ENCODE measurements at places on chromosomes 1 and 21. TPM values are rescaled to one million over a fixed set of nuclear protein-coding genes. Genes with fewer than 3 reads are reported as not detected.

Gene TNFSF4
- 2.2 TPM for polyA plus RNA-seq

Gene TDRD5
- 0.31 TPM for polyA plus RNA-seq

Gene GRIK1
- polyA plus RNA-seq, result 0.69 TPM

Gene NUAK2
- 8.4 TPM for polyA plus RNA-seq

Gene DPYD
- polyA plus RNA-seq, result 24.5 TPM

Gene HOOK1
- polyA plus RNA-seq, result 29.8 TPM

Gene LINGO4
- polyA plus RNA-seq, result not detected

Gene LCE2C
- polyA plus RNA-seq, result not detected

Gene C8B
- 0.17 TPM for polyA plus RNA-seq

Gene EDARADD
- 4.2 TPM for polyA plus RNA-seq

Gene PFKFB2
- 17.2 TPM for polyA plus RNA-seq

Gene FHAD1
- polyA plus RNA-seq, result 4.4 TPM

Gene AGMAT
- 0.81 TPM for polyA plus RNA-seq

Gene MTARC2
- polyA plus RNA-seq, result 81.2 TPM

Gene OPTC
- not detected for polyA plus RNA-seq

- no peak for DNase-seq
Observed at GRCh38 chr1:59008599-59009347, 224.9 kb upstream of the JUN start.

GRCh38 chr1:6094801-6095505 is 49.3 kb downstream of the KCNAB2 start:
- peak; percentile 62 for DNase-seq

- peak; percentile 96 for DNase-seq
Observed at GRCh38 chr1:7667625-7668218, 103.4 kb upstream of the VAMP3 start.

GRCh38 chr1:39933956-39934941 is 20.7 kb upstream of the MFSD2A start:
- DNase-seq, result peak; percentile 85

DNA sequence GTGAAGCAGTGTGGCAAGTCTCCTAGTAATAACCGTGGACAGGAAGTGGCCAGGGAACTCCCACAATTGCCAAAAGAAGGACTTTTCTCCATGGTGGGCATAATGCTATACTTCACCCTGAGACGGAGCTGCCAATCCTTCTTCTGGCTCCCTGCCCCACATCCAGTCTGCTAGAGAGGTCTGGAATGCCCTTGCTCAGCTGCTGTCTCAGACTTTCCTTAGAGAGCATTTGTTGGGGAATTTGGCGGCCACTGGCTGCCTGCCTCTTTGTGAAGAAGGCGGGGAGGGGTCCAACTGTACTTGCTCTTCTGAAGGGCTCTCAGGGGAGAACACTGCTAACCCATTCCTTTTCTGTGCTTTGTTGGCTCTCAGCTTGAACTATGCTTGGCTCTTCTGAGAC is 123.7 kb upstream of the EDN2 start:
- DNase-seq, result peak; percentile 33

DNA sequence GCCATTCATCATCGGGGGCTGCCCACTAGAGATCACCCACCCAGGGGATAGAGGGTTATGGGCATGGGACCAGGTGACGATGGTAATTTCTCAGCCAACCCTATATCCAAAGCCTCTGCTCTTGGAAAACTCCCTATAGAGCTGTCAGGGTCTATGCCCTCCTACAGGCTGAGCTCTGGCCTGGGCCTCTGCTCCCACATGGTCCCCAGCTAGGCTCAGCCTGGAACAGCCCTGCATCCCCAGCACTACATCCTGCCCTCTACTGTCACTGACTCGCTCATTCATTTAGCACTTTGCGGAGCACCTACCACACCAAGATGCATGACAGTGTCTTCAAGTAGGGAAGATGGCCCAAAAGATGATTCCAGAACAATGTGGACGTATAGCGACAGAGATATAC is 45.0 kb upstream of the EPS8L3 start:
- no peak for DNase-seq

- no peak for DNase-seq
Observed at GRCh38 chr1:8133190-8133589, 107.1 kb upstream of the ERRFI1 start.

- no peak for DNase-seq
Observed at GRCh38 chr1:183845681-183846080, 40.8 kb downstream of the RGL1 start.

DNA sequence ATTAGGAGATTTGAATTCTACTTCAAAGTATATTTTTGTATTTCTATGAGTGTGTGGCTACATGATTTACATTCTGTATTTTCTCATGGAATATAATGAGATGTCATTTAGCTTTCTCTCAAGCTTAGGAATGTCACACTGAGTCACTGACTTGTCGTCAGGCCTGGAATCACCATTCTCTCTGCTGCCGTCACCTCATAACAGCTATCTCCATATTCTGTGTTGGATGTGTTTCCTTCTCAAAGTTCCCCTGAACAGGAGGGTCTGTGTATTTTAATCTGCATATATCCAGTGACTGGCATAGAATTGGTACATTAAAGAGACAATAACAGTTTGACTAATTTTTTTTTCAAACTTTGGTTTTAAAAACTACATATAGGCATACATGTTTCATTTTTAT is 35.9 kb downstream of the LYPLAL1 start:
- no peak for DNase-seq

- peak; percentile 53 for DNase-seq
Observed at GRCh38 chr1:115717541-115717940, 51.0 kb downstream of the CASQ2 start.

GRCh38 chr1:59512702-59513101 is 215.8 kb downstream of the FGGY start:
- DNase-seq, result no peak

DNA sequence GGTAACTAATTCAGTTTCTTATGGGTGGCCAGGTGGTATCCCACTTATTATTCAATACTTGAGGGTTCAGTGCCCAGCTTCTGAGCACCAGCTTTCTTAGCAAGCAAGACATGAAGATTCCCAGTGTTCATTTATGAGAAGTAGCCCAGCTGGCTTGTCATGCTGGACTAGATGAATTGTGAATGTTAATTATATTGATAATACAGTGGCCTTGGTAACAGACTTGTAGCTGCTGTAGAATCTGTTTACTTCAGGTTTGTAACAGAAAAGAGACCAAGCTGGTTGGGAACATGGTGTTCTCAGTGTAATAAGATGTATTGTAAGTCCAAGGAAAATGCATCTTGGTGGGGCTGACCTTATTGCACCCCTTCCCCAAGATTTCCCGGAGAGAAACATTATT is 10.1 kb downstream of the AHCYL1 start:
- no peak for DNase-seq

DNA sequence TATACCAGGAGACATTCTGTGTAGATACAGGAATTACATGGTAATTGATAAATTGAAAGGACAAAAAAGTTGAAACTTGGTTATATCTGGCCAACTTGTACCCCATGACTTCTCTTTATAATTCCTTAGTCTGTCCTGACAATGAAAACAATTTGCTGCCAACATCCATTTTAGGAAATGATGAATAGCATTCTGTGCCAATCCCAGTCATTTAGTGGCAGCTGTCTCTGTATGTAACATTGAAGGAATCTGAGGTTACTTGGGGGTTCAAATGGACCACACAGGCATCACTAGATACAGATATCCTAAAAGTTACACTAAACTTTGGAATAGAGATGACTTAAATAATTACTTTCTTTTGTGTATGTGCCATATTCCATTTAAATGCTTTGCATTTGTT is 38.2 kb downstream of the DHX9 start:
- DNase-seq, result no peak

GRCh38 chr21:32812035-32812434 is 40.5 kb upstream of the PAXBP1 start:
- DNase-seq, result no peak

- DNase-seq, result no peak
Observed at GRCh38 chr1:226549937-226550671, 1.5 kb downstream of the STUM start.
